CD8-positive, alpha-beta memory T cell (primary cell): ENCODE measurements at places on chromosomes 12 and 14.
A peak's percentile ranks its signal among the peaks of the same experiment; 100 is the strongest.

- no peak for DNase-seq
Observed at GRCh38 chr14:103155010-103155409, 31.7 kb downstream of the TNFAIP2 start.

DNA sequence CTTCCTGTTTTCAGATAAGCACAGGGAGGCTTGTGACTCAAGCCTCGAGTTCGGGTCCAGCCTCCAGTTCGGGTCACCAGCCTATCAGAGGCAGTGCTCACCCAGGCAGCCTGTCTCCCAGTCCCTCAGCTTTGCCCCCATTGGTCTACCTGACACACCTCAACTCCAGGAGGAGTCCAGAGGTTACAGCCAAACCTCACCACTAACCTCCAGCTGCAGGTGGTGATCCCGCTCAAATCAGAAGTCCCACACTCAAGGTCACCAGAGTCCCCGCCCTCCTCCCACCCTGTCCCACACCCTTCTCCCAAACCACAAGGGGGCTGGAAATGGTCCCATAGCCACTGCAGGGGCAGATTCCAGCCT, 42.1 kb downstream of the KDM2B start:
- DNase-seq = no peak

- DNase-seq = no peak
Observed at GRCh38 chr14:87457720-87458119, 535.3 kb downstream of the GALC start.

DNA sequence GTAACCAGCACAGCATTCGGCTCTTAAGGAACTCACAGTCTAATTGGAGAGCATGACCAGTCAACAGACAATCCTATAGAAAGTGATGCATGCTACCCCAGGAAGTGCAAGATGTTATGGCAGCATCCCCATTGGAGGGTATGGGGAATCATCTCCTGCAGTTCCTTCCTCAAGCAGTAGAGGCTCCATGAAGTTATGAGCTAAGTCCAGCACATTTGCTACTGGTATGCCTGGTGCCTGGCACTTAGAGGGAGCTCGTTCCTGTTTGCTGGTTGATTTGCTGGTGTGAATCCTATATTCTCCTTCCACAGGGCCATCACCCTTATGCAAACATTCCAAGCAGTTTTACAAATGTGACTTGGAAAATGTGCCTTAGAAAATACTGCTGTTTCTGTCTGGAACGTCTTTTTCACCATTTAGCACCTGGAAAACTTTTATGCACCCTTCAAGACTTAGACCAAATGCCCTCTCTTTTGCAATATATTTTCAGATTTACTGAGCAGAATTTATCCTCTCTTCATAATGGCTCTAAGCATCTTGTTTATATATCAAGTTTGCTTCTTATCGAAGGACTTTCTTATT, 136.1 kb upstream of the WSCD2 start:
- DNase-seq = no peak

- DNase-seq = no peak
Observed at GRCh38 chr14:24924544-24924943, 125.4 kb downstream of the STXBP6 start.

DNA sequence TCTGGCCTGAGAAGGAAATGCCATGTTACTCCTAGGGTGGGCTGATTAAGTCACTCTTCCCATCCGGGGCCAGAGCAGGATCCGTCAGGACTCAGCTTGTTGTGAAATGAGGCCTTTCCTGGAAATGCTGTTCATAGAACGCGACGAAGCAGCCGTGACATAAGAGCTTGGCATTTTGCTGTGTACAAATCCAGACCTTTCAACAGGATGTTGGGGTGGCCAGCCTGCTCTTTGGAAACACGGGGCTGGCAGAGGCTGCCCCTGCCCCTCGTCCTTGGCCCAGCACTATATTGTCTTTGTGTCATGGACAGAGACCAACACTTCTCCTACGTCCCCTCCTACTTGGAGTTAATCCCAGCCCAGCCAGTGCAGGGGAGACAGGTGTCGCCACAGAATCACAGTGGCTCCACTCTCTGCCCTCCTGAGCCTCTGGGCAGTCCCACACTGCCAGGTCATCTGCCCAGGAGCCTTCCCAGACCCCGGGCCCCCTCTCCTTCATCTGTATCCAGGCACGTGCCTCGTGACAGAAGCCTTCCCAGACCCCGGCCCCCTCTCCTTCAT, 18.6 kb upstream of the EIF5 start:
- no peak for DNase-seq

GRCh38 chr12:132904718-132905328, 17.4 kb upstream of the CHFR start:
- peak; percentile 92 for DNase-seq

DNA sequence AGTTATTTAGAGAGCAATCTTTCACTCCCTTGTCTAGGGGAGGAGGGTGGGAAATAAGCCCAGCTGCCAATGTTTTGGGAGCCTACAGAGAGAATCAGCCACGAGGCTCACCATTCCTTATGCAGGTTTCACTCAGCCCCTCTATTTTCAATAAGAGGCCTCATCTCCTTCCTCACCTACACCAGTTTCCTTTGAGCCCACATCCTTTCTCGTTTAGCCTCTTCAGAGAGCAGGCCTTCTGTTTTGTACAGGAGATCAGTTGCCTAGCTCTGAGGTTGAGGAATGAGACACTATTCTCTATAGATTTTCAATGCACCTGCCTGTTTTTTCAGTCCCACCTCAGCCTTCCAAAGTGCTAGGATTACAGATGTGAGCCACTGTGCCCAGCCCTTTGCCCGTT, 17.9 kb downstream of the SNAPC1 start:
- peak; percentile 45 for DNase-seq

- no peak for DNase-seq
Observed at GRCh38 chr12:55515696-55516095, 23.5 kb downstream of the OR6C68 start.

- no peak for DNase-seq
Observed at GRCh38 chr12:4214877-4215228, 58.7 kb upstream of the CCND2 start.

- no peak for DNase-seq
Observed at GRCh38 chr12:47376927-47377326, 297.2 kb upstream of the AMIGO2 start.

DNA sequence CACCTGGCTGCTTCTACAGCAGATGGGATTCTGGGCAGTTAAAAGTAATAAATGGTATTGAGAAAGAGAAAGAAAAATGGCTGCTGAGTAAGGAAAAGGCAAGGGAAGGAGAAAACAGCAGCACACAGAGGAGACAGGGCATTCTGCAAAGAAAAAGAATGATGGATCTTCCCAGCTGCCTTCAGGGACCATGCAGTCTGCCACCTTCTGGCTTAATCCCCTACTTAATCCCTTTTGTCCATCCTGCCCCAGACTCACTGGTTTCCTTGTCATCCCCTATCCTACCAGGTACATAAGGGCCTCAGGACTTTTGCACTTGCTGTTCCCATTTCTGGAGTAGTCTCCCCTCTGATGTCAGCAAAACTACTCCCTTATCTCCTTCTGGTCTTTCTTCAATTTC, 107.6 kb downstream of the GAS2L3 start:
- DNase-seq = no peak

GRCh38 chr12:68237619-68238018, 12.0 kb upstream of the IL26 start:
- DNase-seq = no peak

- no peak for DNase-seq
Observed at GRCh38 chr12:8692573-8692972, 5.2 kb upstream of the RIMKLB start.

- DNase-seq = no peak
Observed at GRCh38 chr14:64190974-64191502, 103.1 kb downstream of the ESR2 start.

DNA sequence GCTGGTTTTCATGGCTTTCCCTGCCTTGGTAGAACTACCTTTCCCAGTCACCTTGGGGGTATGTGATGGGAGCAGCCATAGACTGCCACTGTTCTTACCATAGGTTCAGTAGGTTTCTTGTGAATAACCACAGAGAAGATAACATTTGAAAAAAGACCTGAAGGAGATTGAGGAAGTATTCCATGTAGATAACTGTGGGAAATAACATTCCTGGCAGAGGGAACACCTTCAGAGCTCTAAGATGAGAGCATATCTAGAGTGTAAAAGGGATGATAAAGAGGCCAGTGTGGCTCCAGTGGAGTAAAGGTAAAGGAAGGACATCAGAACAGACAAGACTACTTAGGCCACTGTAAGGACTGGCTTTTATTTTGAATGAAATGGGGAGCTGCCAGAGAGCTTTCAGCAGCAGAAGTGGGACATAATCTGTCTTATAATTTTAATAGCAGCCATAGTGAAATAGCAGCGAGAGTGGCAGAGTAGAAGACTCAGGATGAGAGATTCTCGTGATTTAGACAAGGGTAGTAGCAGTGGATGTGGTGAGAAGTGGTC, 82.6 kb upstream of the KCNH3 start:
- no peak for DNase-seq

GRCh38 chr12:98735821-98736220, 90.7 kb downstream of the APAF1 start:
- no peak for DNase-seq

DNA sequence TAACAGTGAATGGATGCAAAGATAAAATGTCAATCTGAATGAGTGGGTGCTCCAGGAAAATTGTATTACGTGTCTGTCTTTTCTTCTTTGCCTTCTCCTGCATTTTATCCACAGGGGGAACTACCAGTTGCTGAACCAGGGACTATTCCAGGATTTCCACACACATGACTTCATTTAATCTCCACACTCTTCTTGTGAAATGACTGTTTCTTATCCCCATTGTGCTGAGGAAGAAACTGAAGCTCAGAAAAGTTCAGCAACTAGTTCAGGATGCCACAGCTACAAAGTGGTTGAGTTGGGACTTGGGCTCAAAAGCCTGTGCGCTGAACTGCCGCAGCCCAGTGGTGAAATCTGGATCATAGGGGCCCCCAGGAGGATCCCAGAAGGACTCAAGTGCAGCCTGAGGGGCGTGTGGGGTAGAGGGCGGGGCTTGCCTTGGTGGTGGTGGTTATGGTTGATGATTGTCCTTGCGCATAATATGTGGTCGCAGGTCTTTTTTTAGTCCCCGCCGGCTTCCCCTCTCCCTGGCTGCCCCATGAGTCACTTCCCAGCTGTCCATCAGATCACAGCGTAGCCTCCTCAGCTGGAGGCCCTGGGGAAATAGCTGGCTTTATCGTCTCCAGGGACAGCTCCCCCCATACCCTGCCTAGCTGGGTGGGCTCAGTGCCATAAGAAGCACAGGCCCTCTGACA, 235.2 kb upstream of the CRY1 start:
- no peak for DNase-seq

- no peak for DNase-seq
Observed at GRCh38 chr14:94330857-94331256, 7.7 kb upstream of the SERPINA6 start.

GRCh38 chr12:39443929-39444209, 949 bp upstream of the KIF21A start:
- DNase-seq = no peak

GRCh38 chr14:104086661-104087461, 1.4 kb downstream of the ASPG start:
- no peak for DNase-seq

- no peak for DNase-seq
Observed at GRCh38 chr12:9667403-9668160, 1.9 kb upstream of the CLEC2D start.

DNA sequence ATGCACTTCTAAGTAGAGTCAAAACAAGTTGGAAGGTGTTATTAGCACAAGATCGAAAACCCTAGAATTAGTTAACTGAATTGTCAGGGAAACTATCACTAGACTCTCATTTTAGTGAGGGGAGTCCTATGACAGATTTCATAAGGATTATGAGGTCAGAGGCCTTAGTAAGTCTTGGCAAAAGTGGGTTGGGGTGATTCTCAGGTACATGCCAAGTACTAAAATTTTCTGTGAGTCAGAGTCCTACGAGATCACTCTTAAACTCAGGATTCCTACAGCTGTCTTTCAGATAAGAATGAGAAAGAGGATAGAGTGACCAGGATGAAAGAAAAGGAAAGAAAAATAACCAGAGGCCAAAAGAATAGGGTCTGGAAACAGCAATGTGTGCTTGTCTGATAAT, 50.8 kb upstream of the BBS10 start:
- DNase-seq = no peak

- DNase-seq = no peak
Observed at GRCh38 chr12:130137040-130138018, 24.9 kb upstream of the FZD10 start.

- peak; percentile 53 for DNase-seq
Observed at GRCh38 chr14:21498540-21499526, 12.3 kb downstream of the METTL3 start.

DNA sequence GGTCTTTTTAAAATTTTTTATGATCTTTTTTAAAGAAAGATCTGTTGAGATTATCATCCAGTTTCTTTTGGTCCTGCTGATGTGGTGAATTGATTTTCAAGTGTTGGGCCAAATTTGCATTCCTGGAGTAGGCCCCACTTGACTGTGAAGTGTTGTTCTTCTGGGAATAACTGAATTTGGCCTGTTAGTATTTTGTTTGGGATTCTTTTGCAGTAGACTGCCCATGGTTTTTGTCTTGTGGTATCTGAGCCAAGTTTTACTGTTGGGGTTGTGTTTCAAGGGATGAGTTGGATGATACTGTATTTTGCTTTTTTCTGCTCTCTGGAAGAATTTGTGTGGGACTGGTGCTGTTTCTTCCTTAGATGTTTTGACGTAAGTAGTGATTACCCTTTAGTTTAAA, 4.0 kb upstream of the SYCP3 start:
- no peak for DNase-seq

DNA sequence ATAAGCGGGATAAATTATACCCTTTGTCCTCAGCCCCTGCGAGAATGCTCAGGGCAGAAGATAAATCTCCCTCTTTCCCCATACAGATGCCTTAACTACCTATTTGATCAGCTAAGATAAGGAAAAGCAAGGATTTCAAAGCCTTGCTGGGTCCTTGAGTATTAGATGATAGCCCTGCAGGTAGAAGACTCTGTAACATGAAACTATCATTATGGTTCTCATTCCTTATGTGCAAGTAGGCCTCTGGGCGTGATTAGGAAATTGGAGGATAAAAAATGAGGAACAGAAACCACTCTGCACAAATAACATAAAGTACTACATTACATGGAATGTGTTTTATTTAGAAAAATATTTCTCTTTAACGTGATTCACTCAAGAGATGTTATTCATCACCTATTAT, 14.5 kb upstream of the WDR89 start:
- DNase-seq = no peak

GRCh38 chr12:14572401-14572800, 4.7 kb upstream of the PLBD1 start:
- DNase-seq = no peak

DNA sequence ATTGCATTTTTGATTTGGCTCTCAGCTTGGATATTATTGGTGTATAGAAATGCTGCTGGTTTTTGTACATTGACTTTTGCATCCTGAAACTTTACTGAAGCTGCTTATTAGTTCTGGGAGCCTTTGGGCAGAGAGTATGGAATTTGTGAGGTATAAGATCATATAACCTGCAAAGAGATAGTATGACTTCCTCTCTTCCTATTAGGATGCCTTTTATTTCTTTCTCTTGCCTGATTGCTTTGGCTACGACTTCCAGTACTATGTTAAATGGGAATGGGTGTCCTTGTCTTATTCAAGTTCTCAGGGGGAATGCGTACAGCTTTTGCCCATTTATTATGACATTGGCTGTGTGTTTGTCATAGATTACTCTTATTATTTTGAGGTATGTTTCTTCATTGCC, 23.5 kb downstream of the SCFD1 start:
- no peak for DNase-seq
